Endodermal cell (in vitro differentiated cells): ENCODE measurements at places on chromosomes 12 and 14. TPM values are rescaled to one million over a fixed set of nuclear protein-coding genes. Genes with fewer than 3 reads are reported as not detected.

DNA sequence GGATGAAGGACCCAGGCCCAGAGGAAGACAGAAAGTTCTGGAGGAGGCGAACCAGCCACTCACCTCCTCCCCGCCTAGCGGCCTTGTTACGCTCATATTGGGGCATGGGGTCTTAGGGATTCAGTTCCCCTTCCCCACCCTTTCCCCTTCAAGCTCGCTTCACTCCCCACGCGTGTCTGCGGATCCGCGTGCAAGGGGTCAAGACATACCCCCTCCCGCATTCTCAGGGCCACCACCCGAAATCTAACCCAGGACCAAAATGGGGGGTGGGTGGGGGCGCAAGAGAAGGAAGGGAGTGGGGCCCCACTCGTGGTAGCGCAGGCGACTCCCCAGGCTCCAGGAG, 584 bp upstream of the RFX4 start:
- no peak overlapping the region for H3K4me3 ChIP-seq
- peaks cover 13% of the 10 kb centered on the region for H3K4me1 ChIP-seq
- peak overlapping the region; percentile 92 for H3K27ac ChIP-seq
- H3K36me3 ChIP-seq: no peaks in the 10 kb centered on the region
- DNase-seq: no peak
- peaks cover 100% of the 10 kb centered on the region for H3K27me3 ChIP-seq

DNA sequence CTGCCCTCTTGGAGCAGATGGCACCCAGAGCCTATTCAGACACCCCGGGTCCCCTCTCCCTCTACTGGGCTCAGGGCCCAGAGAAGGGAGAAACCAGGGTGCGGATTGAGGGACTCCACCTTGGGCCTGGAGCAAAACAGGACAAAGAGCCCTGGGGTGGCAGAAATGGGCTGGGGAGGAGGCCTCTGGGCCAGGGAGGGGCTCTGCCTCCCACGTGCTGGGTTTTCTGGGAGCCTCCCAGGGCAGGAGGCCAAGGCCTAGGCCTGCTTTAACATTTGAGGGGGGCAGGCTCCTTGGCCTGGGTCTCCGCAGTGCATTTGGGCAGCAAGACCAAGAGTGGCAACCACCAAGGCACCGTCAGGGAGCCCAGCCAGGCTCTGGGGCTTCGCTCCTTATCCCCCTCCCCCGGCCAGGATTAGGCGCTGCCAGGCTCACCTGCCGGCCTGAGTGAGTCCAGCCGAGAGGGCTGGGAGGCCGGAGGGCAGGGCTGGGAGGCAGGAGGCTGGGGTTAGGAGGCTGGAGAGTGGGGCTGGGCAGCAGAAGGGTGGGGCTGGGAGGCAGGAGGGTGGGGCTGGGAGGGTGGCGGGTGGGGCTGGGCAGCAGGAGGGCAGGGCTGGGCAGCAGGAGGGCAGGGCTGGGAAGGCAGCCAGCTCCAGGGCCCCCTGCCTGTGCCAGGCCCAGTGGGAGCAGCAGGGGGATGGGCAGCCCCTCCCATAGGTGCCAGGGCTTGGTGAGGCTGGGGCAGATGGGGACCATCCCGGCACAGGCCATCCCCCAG, 101.8 kb upstream of the EIF5 start:
- no peaks in the 10 kb centered on the region for H3K36me3 ChIP-seq
- no peak overlapping the region for H3K4me3 ChIP-seq
- no peaks in the 10 kb centered on the region for H3K4me1 ChIP-seq
- DNase-seq: peak; percentile 64
- no peak overlapping the region for H3K27ac ChIP-seq
- no peaks in the 10 kb centered on the region for H3K27me3 ChIP-seq

Gene TAS2R9
- not detected in 3 replicates for total RNA-seq

DNA sequence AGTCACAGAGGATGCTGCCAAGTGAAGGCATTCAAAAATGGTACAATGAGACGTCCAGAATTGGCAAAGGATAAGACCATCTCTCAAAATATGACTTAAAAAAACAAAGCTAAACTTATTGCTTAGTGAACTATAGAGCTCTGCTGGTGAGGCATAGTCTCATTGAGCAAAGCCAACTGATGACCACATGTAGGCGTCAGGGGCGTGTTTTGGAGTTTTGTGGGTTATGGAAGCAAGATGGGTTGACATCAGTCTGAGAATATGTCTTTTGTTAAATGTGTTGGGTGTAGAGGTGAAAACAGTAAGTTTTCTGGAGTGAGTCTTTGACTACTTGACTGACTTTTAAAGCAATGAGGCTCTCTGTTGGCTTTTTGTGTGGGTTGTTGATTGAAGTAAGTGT, 47.2 kb downstream of the ATL1 start:
- no peak for DNase-seq
- no peaks in the 10 kb centered on the region for H3K4me1 ChIP-seq
- H3K4me3 ChIP-seq: no peak overlapping the region
- no peaks in the 10 kb centered on the region for H3K36me3 ChIP-seq
- H3K27ac ChIP-seq: no peak overlapping the region

DNA sequence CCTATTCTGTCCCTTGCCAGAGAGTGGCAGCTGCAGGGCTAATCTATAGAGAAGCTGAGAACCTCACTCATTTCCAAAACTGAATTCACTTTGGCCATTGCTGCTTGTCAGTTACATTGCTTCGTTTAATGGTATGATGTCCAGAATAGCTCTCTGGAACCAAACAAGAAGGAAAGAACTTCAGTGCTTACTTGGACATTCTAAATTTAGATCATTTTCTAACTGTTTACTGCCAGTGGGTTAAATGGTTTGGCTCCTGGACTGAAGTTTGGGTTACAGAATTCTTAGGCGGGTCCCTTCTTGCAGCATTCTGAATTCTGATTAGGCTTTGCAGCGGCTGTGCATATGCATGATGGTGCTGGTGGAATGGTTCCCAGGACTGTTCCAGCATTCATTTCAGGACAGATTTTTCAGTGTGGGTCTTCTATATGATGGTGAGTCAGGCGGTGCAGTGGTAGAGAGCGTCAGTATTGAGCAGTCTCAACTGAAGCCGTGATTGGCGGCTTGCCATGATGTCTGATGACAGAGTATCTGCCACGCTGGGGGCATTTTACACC, 148.7 kb downstream of the DYRK2 start:
- DNase-seq: no peak
- no peaks in the 10 kb centered on the region for H3K27me3 ChIP-seq
- peaks cover 5% of the 10 kb centered on the region for H3K4me1 ChIP-seq
- no peaks in the 10 kb centered on the region for H3K36me3 ChIP-seq

GRCh38 chr14:44170101-44170500, 337.0 kb downstream of the FSCB start:
- no peaks in the 10 kb centered on the region for H3K4me1 ChIP-seq
- no peaks in the 10 kb centered on the region for H3K36me3 ChIP-seq
- H3K4me3 ChIP-seq: no peak overlapping the region
- no peaks in the 10 kb centered on the region for H3K27me3 ChIP-seq

Gene NEUROD4
- total RNA-seq: not detected in 3 replicates

Gene ISM2
- 1.3 to 8.9 TPM (median 1.9 TPM) in 3 replicates for total RNA-seq

GRCh38 chr12:116164250-116165035, 113.0 kb downstream of the MED13L start:
- no peak for DNase-seq
- H3K27me3 ChIP-seq: no peaks in the 10 kb centered on the region
- no peak overlapping the region for H3K4me3 ChIP-seq
- H3K36me3 ChIP-seq: peaks cover 4% of the 10 kb centered on the region

DNA sequence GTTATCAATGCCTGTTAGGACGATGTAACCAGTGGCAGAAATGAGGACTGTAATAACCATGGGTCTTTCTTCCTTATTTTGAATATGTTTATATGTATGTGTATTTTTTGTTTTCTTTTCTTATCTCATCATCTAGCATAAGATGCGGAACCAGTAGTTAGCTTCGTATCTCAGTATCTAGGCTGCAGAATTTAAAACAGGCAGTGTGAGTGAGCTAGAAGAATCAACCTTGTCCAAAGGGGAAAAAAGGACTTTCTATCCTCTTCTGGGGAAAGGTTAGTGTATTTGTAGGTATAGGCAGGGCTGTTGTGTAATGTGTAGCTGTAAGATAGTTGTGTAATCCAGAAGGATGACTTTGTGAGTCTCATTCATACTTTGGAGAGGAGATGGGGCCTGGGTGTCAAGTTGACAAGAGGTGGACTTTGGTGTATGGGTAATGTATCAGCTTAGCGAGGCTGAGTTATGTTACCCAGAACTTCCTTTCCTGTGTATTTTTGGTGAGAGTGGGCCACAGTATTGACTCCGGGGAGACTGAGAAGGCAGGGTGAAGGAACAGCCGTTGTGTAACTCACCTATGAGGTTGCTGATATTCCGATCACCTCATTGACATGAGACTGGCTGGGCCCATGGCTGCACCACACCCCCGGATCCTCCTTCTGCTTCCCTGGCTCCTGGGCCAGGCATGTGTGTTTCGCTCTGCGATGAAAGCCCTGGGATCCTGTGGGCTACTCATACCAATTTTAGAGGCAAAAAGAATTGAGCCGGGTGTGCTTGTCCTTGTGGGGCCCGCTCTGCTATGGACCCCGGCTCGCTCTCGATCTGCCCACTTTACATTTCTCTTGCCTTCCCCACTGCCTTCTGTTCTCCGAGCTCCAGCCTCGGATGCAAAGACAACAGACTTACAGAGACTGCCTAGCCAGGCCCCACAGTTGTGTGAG, 24.3 kb downstream of the DLK1 start:
- no peaks in the 10 kb centered on the region for H3K27me3 ChIP-seq
- no peak overlapping the region for H3K27ac ChIP-seq
- H3K4me1 ChIP-seq: no peaks in the 10 kb centered on the region
- no peak for DNase-seq

DNA sequence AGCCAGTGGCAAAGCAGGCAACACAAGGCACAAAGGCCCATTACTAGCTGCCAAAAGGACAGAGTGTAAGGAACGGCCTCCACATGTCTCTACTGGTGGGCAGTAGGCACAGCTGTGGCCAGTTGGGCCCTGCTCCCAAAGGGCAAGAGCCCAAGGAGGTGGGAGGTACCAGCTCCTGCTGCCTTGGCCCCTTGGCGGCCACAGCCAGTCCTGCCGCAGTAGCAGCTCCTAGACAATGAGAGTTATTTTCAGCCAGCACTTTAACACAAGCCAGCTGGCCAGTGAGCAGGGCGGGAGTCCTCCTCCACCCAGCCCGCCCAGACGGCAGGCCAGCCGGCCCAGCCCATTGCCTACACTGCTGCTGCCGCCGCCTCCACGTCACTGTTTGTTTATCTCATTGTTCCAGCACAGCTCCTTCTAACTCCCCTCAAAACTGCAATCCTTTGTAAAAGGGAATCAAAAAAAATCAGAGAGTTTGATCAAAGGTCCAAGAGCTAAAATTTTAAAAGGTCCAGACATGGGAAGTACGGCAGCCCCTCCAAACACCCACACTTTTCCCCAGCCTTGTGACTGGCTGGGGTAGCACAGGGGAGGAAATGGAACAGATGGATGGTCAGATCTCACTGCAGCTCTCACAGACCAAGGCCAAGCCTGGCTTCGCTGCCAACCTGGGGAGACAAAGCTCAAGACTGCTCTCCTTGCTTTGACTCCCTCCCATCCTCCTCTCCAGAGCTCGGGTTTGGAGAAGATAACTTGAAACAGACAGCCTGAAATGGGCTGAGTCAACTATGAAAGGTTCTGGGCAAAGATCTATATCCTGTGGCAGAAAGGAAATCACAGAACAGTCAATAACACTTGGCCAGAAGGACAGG, 33.5 kb downstream of the FMNL3 start:
- H3K36me3 ChIP-seq: no peaks in the 10 kb centered on the region
- H3K27ac ChIP-seq: peak overlapping the region; percentile 95
- no peaks in the 10 kb centered on the region for H3K27me3 ChIP-seq
- peak overlapping the region; percentile 48 for H3K4me3 ChIP-seq
- DNase-seq: peak; percentile 87

DNA sequence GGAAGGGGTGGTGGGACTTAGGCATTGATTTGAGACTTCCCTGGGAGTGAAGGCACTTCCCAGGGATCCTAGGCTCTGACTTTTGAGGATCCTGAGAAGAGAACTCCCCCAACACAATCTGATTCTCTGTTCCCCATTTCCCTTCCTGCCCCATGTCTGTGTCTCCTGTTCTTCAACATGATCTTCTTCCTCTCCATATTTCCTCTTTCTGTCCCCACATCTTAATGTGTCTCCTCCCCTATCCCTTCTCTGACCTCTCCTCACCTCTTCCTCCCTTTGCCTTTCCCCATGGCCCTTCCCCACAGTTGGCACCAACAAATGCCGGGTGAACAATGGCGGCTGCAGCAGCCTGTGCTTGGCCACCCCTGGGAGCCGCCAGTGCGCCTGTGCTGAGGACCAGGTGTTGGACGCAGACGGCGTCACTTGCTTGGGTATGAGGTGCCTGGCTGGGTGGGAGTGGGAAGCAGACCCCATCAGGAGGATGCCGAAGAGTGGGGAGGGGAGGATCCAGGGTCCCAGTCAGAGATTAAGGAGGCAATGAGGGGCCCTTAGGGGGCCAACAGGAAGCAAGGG, 15.2 kb upstream of the LRP1-AS start:
- H3K4me1 ChIP-seq: no peaks in the 10 kb centered on the region
- H3K27ac ChIP-seq: no peak overlapping the region
- H3K4me3 ChIP-seq: no peak overlapping the region
- peaks cover 63% of the 10 kb centered on the region for H3K36me3 ChIP-seq

GRCh38 chr12:86660488-86661147, 404.4 kb upstream of the MGAT4C start:
- H3K27ac ChIP-seq: no peak overlapping the region
- no peak for DNase-seq
- no peak overlapping the region for H3K4me3 ChIP-seq
- H3K4me1 ChIP-seq: no peaks in the 10 kb centered on the region
- no peaks in the 10 kb centered on the region for H3K27me3 ChIP-seq
- H3K36me3 ChIP-seq: no peaks in the 10 kb centered on the region

Gene TSHR
- not detected in 2 replicates for total RNA-seq

- no peak within 1 kb of the TSS for H3K4me3 ChIP-seq
- H3K27me3 ChIP-seq: peaks cover 20% of the 10 kb centered on the region
- no peaks in the 10 kb centered on the region for H3K36me3 ChIP-seq
- H3K4me1 ChIP-seq: peaks cover 10% of the 10 kb centered on the region
Observed at GRCh38 chr14:74426202-74426582, at the start of gene SYNDIG1L. SYNDIG1L (minus strand) TSS chr14:74426210; CDS start chr14:74409744, 16,466 bp downstream.
